ENCODE measurements at places on chromosomes 4 and X.

DNA sequence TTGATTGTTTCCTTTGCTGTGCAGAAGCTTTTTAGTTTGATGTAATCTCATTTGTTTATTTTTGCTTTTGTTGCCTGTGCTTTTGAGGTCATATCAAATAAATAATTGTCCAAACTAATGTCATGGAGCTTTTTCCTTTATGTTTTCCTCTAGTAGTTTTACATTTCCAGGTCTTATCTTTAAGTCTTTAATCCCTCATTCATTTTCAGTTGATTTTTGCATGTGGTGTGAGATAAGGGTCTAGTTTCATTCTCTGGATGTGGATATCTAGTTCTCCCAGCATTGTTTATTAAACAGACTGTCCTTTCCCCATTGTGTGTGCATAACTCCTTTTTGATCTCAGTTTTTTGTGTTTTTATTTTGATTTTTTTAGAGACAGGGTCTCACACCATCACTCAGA is 179.1 kb upstream of the STK26 start:
- no peak for DNase-seq

DNA sequence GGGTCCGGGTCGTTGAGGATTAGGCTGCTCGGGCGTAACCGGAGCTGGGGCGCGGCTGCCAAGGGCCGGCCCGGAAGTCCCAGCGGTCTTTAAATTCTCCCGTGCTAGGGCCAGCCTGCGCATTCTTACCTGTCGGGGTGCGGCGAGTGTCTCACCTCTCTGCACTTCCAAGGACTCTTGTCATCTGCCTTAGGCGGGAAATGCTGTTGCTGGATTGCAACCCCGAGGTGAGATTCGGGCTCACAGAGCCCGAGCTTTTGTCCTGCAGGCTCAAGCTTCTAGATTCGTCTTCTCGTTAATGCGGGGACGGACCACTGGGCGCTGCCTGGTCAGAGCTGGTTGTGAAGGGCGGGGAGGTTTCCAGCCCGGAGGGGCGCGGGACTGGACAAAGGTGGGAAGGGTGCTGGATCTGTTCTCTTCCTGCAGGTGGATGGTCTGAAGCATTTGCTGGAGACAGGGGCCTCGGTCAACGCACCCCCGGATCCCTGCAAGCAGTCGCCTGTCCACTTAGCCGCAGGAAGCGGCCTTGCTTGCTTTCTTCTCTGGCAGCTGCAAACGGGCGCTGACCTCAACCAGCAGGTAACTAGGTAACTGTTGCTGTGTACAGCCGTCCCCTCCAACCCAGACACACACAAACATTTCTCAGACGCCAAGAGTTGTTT is at the start of gene ANKRD37:
TSS of gene ANKRD37 (plus strand) at position 118 of the 662 bp plus-strand sequence. CDS start at position 201, 83 bp downstream.
- DNase-seq, result no peak

- no peak for DNase-seq
Observed at GRCh38 chr4:1419708-1420107, 13.5 kb upstream of the NKX1-1 start.

- no peak for DNase-seq
Observed at GRCh38 chr4:122167369-122167768, 15.2 kb downstream of the BLTP1 start.

Measured in AML-193 (cell line).